ENCODE measurements at places on chromosomes 12 and 14.

DNA sequence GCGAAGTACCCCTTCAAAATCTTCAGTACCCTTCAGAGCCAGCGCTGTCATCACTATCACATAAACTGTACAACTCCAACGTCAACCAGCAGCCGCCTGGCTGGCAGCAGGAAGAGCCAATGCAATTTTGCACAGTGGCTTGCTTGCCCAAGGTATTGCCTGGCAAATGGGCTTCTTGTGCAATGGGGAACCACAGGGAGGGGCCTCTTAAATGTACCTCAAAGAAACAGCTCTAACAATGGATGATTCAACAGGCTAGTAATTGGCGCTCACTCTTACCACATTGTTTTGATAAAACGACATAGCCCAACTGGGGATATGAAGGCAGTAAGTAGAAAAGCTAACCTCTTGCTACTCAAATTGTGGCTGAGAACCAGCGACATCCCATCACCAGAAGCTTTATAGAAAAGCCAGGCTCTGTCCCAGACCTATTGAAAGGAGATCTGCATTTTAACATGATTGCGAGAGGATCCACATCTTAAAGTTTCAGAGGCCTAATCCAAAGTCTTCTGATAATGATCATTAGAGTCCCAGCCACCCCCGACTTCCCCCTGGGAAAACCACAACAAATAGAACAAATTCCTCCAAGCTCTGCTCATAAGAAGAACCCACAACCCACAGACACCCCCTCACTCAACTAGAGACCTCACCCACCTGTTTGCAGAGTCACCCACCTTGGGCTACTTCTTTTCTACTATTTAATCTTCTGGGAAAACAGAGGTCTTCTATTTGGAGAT lies 125.3 kb upstream of the HIF1A start:
- no peak for DNase-seq

DNA sequence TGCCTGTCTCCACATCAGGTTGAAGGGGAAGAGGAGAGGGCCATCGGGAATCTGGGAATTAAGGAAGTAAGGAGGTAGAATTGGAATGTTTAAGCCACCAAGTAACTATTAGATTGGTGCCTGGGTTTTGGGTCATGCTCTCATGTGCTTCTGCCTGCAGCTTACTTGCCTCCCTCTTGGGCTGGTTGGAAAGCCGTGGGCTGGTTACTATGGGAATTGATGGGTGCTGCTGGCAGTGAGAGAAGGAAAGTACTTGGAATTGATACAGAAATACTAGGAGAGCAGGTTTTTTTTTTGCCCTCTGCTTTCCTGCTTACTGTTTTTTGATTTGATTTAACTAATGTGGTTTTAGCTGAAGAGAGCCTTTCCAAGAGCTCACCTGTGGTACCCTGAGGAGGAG lies 493.5 kb upstream of the RGS6 start:
- no peak for DNase-seq

- no peak for DNase-seq
These were observed 160.9 kb downstream of the RIMBP2 start for GRCh38 chr12:130555221-130555620.

GRCh38 chr12:90250042-90250441 lies 541.4 kb upstream of the ATP2B1 start:
- no peak for DNase-seq

DNA sequence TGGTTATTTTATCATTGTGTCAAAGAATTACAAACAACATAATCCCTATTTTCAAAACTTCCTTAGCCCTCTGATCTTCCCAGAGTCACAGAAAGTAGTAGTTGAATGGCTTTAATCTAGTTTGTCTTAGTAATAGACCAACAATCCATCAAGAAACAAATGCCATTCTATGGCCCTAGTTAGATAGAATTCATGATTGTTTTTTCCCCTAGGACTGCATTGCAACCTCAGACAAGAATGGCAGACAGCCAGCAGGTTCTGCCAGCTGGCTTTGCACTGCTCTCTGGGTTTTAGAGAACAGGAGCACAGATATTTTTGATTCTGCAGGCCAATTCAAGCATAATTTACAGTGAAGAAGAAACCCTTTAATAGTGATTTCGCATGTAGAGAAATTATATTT lies 33.8 kb downstream of the SYT1 start:
- no peak for DNase-seq

Data from stimulated activated CD8-positive, alpha-beta memory T cell treated with anti-CD3 and anti-CD28 coated beads, Interleukin-4, amount 100 ng/mL, for 1 hour (primary cell).